Astrocyte (in vitro differentiated cells and primary cell): ENCODE measurements at places on chromosomes 1 and 21. TPM values are rescaled to one million over a fixed set of nuclear protein-coding genes. Genes with fewer than 3 reads are reported as not detected.

Gene TMEM81
- total RNA-seq: 4.8 and 4.9 TPM in 2 replicates

Gene LCE1C
- total RNA-seq: not detected in 2 replicates

Gene DUSP23
- total RNA-seq: 30.1 and 33.0 TPM in 2 replicates

Gene ITLN1
- not detected in 2 replicates for total RNA-seq

Gene CA14
- total RNA-seq: 1.2 TPM in 2 replicates

Gene LEMD1
- 2.5 and 3.1 TPM in 2 replicates for total RNA-seq

Gene IVL
- total RNA-seq: 0.16 TPM in 1 of 2 replicates, not detected in the other

Gene LIN28A
- total RNA-seq: 16.7 and 43.7 TPM in 2 replicates

Gene SDHC
- 176 and 181 TPM in 2 replicates for total RNA-seq

Gene TENT5C
- total RNA-seq: 0.70 and 0.77 TPM in 2 replicates

Gene CRABP2
- total RNA-seq: 278 and 339 TPM in 2 replicates

Gene DENND2D
- total RNA-seq: 0.18 TPM in 1 of 2 replicates, not detected in the other

Gene HPDL
- total RNA-seq: 0.61 and 0.70 TPM in 2 replicates

Gene FNDC10
- total RNA-seq: 7.4 and 8.7 TPM in 2 replicates

Gene BARHL2
- total RNA-seq: not detected in 2 replicates

Gene VHLL
- total RNA-seq: 0.34 TPM in 1 of 2 replicates, not detected in the other

Gene RYR2
- 0.19 and 0.30 TPM in 2 replicates for total RNA-seq

Gene SPSB1
- 53.5 and 56.7 TPM in 2 replicates for total RNA-seq

GRCh38 chr1:65762081-65762862, 30.4 kb upstream of the PDE4B start:
- no peak for DNase-seq

- DNase-seq: no peak
Observed at GRCh38 chr1:30637183-30637980, 86.0 kb downstream of the MATN1 start.

GRCh38 chr1:223628233-223629125, 37.0 kb downstream of the CAPN8 start:
- peak; percentile 6 for DNase-seq

DNA sequence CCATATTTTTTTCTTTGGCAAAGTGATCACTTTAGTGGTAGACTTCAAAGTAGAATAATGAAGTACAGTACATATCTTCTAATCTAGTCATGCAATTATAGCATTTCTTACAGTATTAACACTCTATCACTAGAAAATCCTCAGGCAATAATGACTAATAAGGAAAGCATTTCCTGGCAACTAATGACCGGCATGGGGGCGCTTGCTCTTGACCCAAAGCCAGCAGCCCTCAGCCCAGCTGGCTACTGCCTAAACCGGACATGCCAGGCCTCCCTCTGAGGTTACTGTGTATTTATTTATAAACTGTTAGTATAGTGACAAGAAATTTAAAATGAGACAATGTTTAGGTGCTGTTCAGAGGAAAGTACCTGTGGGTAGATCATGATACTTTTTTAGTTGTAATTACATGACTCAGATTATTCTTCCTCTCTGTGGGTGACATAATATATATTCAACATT, 633.8 kb downstream of the PTPRC start:
- DNase-seq: peak; percentile 98

DNA sequence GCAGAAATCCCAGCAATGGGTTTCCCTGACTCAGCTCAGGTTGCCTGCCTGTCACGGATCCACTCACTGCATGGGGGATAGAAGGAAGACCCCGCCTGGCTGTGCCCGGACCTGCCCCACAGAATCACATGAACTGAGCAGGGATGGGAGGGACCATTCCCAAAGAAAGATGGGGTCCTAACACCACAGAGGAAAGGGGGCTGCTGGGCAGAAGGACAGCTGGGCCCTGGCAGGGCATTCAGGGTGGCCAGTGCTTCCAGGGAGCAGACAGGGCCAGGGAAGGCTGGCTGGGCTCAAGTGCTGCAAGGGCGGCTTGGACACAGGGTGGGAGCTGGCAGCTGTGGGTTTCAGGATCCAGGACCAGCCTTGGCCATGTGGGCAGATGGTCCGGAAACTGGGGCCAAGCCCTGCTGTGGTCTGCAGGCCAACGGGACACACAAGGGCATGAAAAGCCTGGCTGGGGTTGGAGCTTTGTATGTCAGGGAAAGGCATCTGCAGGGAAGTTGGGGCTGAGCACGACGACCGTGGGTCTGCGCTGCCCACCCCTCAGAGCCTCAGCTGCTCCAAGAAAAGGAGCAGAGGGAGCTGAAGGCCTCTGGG, 723.9 kb downstream of the PTPRU start:
- DNase-seq: no peak

DNA sequence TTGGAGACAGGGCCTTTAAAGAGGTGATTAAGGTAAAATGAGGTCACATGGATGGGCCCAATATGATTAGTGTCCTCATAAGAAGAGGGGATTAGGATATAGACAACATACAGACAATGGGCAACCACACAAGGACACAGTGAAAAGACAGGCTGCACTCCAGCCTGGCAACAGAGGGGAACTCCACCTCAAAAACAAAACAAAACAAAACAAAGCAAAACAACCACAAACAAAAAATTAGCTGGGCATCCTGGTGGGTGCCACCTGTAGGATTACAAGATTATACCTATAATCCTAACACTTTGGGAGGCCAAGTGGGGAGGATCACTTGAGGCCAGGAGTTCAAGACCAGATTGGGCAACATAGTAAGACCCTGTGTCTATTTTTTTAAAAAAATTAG, 4.8 kb upstream of the MDM4 start:
- no peak for DNase-seq

DNA sequence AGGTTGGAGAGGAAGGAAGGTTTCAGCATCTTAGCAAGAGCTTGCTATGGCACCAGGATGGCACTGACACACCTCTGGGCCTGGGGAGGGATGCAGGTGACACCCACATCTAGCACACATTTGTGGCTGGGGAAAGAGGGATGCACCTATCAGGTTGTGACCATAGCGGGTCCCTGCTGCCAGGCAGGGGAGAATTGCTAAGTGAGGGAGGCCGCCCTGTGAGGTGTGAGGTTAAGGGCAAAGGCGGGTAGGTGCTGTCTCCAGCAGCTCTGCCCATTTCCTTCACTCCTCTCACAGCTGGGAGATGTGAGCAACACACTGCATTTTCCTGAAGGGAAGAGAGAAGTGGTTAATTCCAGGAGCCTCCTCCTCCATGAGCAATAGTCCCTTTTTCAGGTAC, 83.2 kb upstream of the TLR5 start:
- DNase-seq: no peak

- DNase-seq: no peak
Observed at GRCh38 chr1:177442584-177442983, 271.8 kb downstream of the BRINP2 start.

DNA sequence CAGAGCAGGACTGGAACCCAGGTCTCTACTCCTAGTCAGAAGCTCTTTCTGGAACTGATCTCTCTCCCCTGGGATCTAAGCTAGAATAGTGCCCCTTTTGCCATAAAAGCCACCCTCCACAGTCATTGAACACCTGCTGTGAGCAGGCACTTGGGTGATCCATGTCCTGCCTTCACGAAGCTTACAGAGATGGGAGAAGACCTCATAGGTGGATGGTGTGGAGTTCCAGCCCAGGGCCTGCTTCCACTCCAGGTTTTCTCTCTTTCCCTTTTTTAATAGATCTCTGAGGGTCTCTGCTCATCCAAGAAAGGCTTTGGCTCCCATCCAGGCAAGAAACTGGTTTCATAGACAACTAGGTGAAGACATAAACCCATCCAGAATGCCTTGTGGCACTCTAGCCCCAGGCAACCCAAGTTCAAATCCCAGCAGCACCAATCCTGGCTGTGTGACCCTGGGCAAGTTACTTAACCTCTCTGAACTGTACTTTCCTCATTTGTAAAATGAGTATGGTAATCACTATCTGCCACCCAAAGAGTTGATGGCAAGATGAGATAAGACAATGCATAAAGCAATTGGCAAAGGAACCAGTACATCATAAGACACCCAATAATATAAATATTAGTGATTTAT, 46.4 kb upstream of the TMEM51 start:
- no peak for DNase-seq

DNA sequence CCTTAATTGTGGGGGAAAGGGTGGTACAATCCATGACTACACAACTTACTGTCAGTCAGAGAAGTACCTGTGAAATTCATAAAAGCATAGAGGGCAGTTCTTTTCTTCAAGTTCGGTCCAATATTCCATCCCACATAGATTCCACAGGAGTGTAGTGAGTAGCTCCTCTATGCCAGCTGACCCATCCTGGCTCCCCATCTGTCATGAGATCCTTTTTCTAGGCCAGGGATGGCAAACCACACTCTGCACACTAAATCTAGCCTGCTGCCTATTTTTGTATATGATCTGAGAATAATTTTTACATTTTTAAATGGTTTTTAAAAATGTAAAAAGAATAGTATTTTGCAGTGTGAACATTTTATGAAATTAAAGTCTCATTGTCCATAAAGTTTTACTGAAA, 107.0 kb upstream of the TSPAN2 start:
- DNase-seq: no peak

- no peak for DNase-seq
Observed at GRCh38 chr1:1067860-1068516, 6.1 kb downstream of the RNF223 start.

DNA sequence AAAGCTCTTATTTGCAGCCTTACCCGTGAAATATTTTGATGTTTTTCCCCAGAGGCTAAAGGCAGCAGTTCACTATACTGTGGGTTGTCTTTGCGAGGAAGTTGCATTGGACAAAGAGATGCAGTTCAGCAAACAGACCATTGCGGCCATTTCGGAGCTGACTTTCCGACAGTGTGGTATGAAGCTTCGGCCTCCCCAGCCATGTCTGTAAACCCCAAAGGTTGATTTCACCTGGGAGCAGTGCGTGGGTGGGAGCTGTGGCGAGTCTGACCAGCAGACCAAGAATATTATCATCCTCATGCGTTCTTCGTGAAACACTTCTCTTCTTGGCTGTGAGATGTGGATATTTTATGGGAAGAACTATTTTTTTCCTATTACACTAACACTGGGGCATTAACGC, 3.6 kb downstream of the CENPS start:
- no peak for DNase-seq

DNA sequence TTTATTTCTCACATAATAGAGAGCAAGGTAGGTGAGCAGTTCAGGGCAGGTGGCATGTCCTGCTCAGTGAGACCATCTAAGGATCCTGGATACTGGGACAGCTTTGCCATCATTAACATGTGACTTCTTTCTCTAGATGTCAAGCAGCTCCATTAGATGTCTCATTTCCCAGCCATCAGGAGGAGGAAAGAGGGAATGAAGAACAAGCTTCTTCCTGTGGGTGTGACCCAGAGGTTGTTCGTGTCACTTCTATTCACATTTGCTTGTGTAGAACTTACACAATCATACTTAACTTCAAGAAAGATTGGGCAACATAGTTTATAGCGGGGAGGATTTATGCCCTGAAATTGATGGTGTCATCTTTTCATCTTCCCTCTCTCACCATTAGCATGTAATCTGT, 169.2 kb upstream of the B3GALT2 start:
- DNase-seq: no peak

- no peak for DNase-seq
Observed at GRCh38 chr1:217948741-217949140, 317.6 kb downstream of the SPATA17 start.

GRCh38 chr1:47921935-47922415, 75.2 kb downstream of the TRABD2B start:
- DNase-seq: no peak

GRCh38 chr1:66396212-66396890, 137.6 kb upstream of the SGIP1 start:
- no peak for DNase-seq

- peak; percentile 94 for DNase-seq
Observed at GRCh38 chr1:198495631-198496030, 44.8 kb downstream of the ATP6V1G3 start.

DNA sequence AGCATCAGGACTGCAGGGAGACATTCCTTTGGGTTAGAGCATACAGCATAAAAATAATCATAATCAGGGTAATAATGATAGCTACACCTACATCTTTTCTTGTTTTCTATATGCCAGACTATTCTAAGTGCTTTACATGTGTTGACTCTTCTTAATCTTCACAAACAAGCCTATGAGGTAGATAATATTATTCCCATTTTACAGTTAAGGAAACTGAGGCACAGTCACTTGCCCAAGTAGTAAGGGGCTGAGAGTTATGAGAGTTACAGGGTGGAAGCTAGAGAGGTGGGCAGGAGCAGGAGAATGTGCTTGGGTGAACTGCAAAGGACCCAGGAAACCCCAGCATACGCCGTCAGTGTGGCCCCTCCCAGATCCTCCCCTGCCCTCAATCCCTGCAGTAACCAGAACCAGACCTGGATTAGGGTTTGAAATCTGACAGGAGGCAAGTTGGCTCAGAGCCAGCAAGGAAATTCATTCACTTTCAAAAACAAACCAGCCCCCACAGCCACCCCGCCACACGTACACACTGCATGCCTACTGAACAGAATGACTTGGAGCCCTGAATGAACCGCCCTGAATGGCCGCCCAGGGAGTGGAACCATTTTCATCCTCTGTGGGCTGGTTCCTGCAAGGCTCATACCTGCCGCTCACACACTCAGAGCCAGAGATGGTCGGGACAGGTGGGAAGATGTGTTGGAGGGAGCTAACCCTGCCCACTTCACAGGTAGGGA, 126.1 kb downstream of the TRABD2B start:
- DNase-seq: no peak
